ENCODE measurements at places on chromosomes 3 and 15.

- no peak for DNase-seq
These were observed 33.7 kb upstream of the IGF1R start for GRCh38 chr15:98614681-98615080.

GRCh38 chr15:98850961-98851572, 156.5 kb downstream of the PGPEP1L start:
- peak; percentile 60 for DNase-seq

DNA sequence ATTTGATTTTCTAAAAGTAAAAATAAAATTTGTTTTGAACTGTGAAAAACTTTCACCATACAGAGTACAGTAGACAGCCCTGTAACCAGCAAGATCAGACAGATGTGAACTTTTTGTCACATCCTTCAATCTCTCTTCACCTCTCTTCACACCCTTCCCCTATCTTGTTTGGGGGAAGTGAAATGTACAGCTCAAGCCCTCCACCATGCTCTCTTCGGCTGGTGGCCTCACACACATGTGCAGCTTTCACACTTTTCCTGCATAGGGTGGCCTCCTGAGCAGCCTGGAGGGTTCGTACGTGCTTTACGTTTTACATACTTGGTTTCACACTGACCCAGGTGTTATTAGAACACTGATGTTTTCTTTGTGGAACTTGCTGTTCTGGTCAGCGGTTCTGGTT, 86.4 kb downstream of the DNAJB8 start:
- no peak for DNase-seq

DNA sequence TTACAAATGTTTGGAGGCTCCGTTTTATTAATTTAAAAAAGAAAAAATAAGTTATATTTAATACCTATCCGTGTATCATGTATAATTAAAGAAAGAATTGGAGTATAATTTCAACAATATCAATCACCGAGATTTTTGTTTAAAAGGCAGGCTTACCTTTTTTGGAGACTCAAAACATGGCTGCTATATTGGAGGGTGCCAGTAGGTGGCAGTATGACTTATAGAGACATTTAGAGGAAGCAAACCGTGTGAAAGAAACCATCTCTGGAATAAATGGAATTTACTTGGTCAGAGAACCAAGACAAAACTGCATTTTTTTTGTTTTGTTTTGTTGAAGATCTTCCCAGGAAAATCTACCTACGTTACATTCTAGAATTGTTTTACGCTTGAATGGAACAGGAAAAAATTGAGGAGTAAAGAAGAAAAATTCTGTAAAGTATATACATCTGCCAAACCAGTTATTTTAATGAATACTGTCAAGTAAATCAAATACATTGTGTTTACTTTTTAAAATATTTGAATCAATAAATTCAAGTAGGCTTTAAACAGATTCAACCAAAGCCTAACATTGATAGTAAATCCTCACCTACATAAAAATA, 802.6 kb upstream of the ALCAM start:
- DNase-seq, result peak; percentile 54

GRCh38 chr3:66220602-66221377, at the start of gene SLC25A26:
TSS of gene SLC25A26 (plus strand) at chr3:66221001. CDS start at chr3:66221095, 94 bp downstream.
- DNase-seq, result peak; percentile 92

- no peak for DNase-seq
These were observed 459.5 kb downstream of the FOXP1 start for GRCh38 chr3:71124048-71124447.

GRCh38 chr3:79018671-79019136, 749.1 kb downstream of the ROBO1 start:
- DNase-seq, result no peak

DNA sequence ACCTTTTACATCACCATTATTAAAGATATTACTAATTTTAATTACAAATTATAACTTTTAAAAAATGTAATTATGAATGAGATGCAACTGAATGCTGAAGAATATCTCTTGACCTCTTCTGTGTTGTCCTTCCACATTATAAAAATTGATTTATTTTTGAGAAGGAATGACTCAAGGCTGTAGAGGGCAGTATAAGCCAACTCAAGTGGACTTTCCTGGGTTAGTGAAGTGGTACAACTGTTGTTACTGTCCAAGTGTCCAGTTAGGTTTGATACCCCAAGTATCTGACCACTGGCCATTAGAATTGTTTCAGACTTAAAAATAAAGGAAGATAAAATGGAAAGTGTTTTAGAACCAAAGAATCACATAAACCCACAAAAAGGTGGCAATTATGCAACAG, 51.9 kb downstream of the BBX start:
- no peak for DNase-seq

GRCh38 chr3:42493126-42493797, 9.2 kb upstream of the VIPR1 start:
- no peak for DNase-seq

- DNase-seq, result no peak
These were observed 517.7 kb upstream of the TBL1XR1 start for GRCh38 chr3:177714945-177715344.

- no peak for DNase-seq
These were observed 47.8 kb upstream of the GALNT15 start for GRCh38 chr3:16126634-16127033.

- no peak for DNase-seq
These were observed 192.0 kb downstream of the XXYLT1 start for GRCh38 chr3:195078891-195079440.

DNA sequence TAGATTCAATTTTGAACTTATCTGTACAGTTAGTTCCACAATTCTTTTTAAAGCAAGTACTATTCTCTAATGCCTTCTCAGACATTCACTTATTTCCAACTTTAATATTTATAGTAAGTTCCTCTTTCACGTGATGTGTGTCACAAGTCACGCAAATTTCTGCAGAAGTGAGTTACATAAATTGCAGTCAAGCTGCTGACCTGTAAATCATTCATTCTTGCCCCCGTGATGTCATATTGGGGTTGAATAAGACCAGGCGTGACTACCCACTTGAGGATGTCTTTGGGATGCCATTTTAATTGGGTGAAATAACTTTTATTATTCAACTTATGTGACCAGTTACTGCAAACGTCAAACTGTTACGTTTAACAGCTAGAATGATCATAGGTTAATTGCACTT, 15.1 kb downstream of the PPARG start:
- DNase-seq, result no peak

DNA sequence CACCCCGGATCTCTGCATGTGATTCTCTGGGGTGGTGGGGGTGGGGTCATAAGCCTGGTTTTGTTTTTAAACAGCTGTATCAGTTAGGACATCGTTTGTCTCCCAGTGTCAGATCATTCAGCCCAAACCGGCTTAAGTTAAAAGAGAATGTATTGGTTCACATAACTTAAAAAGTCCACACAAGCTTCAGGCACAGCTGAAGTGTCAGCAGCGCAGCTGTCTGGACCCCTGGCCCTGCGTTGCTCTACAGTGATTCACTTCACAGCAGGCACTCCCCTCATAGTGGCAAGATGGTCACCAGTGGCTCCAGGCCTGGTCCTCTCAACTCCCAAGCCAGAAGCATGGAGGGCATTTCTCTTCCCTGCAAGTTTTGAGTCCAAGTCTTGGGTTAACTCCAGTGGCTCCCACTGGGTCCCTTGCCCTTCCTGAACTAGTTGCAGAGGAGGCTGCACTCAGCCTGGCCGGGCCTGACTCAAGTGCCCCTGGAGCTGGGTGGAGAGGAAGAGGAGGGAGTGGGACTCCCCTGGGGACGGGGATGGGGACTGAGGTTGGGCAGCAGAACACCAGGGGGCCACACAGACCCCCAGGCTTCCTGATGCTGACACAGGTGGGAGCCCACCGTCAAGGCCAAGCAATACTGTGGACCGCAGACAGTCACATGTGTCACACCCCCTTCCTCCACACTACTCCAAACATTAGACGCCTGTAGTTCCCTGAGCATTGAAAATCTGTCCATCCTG, 28.9 kb upstream of the GP9 start:
- DNase-seq, result no peak

- DNase-seq, result no peak
These were observed 52.9 kb upstream of the SLCO2A1 start for GRCh38 chr3:134082582-134082981.

DNA sequence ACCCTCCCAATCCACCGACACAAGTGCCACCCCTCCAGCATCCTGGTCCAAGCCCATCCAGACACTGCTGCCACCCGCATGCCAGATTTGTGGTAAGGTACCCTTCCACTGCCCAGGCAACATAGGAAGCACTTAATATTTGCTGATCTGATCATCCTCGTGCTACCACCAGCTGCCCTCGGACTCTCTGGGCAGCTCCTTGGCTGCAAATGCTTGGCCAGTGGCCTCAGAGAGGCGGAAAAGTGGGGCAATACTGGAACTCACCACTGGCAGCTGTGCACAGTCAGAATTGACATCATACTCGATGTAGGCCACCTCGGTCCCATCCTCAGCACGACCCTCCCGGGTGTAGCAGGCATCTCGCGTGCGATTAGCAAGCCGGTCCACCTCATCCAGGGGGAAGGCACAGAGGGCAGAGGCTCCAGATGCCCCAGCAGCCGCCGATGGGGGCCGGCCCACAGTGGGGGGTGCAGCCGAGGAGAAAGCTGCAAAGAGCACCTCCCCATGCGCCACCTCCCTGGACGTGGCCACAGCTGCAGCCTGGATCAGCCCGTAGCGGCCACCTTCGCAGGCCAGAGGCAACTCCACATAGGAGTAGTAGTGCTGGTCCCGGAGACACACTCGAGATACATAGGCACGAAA, 6.5 kb downstream of the PLXNB1 start:
- no peak for DNase-seq

Measured in stimulated activated CD4-positive, alpha-beta T cell treated with anti-CD3 and anti-CD28 coated beads, Interleukin-12 subunit alpha, Interleukin-12 subunit beta, amount 100 ng/mL, for 24 hours (primary cell).